ENCODE measurements at places on chromosomes 2 and 18.

- peak; percentile 58 for DNase-seq
Observed at GRCh38 chr18:79522451-79523205, 126.9 kb downstream of the NFATC1 start.

GRCh38 chr2:221572821-221573429 lies 821 bp upstream of the EPHA4 start:
- peak; percentile 22 for DNase-seq

GRCh38 chr2:88069117-88069516 lies 1.5 kb downstream of the SMYD1 start:
- DNase-seq = no peak

DNA sequence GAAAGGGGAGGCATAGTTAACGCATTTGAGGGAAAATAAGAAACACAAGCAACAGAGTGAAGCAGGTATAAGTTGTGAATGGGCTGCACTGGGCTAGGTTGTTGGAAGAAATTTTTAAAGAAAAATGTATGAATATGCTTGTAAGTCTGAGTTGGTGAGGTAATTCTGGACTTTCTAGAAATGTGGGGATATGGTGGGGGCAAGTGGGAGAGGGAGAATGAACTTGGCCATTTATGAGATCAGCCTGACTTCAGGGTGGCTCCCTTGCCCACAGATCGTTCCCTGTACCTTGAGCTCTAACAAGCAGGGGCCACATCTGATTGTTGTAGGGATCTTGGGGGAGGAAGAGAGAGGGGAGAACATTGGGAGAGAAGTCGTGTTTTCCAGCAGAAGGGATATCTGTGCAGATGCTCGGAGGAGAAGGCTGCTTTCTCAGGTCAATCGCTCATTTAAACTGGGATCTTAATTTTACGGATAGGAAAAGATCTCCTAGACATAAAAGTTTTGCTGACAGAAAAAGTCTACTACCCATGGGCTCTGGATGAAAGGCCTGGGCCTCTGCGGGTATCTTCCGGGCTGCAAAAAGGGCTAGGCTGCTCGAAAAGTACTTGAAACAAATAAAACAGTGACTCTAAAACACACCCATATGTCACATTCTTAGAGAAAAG lies 42.5 kb upstream of the FZD5 start:
- DNase-seq = no peak

DNA sequence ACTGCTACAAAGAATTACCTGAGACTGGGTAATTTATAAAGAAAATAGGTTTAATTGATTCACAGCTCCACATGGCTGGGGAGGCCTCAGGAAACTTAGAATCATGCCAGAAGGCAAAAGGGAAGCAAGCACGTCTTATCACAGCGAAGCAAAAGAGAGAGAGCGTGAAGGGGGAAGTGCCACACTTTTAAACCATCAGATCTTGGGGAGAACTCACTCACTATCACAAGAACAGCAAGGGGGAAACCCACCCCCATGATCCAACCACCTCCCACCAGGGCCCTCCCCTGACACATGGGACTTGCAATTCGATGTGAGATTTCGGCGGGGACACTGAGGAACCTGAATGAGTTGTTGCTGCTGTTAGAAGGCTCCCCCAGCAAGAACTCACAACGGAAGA lies 220.2 kb upstream of the PIEZO2 start:
- DNase-seq = no peak

DNA sequence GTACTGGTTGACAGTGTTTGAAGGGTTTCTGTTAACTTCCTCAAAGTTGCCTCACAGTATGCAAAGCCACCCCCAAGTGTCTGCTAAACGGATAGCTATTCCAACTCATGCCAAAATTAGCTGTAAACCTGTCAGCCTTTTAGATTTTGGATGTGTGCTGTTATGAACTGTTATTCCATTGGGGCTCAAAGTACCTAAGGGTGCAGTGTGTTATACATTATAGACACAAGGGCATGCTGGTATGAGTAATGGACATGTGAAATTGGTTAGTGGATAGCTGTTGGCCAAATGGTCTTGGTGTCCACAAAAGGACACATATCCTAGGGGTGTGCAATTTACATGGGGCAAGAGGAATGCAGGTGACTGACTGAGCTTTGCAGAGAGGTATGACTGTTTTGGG lies 33.7 kb upstream of the CCBE1 start:
- no peak for DNase-seq

- DNase-seq = no peak
Observed at GRCh38 chr18:75199327-75199726, 9.6 kb downstream of the PTGR3 start.

DNA sequence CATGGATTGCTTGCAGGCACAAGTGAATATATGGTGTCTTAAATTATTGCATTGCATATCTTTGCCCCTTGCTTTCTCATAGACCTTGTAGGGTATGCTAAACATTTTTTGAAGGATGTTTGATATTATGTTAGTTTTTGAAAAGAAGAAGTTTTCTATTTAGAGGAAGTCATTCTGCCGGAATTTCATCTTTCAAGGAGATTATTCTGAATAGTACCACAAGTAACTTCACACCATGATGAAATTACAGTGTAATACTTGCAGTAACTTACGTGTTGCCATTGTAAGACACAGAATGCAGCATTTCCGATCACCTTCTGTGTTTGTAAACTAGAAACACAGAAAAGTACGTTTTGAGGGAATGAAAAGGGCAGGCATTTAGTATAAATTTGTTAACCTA lies 71.9 kb downstream of the ACVR2A start:
- DNase-seq = no peak

- DNase-seq = no peak
Observed at GRCh38 chr2:23268467-23269263, 116.3 kb upstream of the KLHL29 start.

- DNase-seq = no peak
Observed at GRCh38 chr2:43303889-43304288, 77.5 kb upstream of the ZFP36L2 start.

GRCh38 chr2:42809131-42809818 lies 16.9 kb upstream of the HAAO start:
- DNase-seq = no peak

DNA sequence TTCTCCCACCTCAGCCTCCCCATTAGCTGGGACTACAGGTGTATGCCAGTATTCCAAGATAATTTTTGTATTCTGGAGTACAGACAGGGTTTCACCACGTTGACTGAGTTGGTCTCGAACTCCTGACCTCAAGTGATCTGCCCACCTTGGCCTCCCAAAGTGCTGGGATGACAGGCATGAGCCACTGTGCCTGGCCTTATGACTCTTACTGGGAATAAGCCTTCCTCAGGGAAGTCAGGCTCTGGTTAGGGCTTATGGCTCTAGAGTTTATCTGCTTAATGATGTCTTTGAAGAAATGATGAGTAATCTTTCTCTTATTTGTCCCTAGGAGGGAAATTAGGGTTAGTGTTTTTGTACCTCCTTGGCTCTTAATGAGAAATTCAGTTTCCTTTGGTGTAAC lies 187.7 kb downstream of the FAM210A start:
- DNase-seq = no peak
